ENCODE measurements at places on chromosomes 7 and 10. TPM values are rescaled to one million over a fixed set of nuclear protein-coding genes. Genes with fewer than 3 reads are reported as not detected.
A peak's percentile ranks its signal among the peaks of the same experiment; 100 is the strongest.

- no peak overlapping the region for H3K4me3 ChIP-seq
- H3K27me3 ChIP-seq = no peaks in the 10 kb centered on the region
- no peak for DNase-seq
- no peak overlapping the region for H3K27ac ChIP-seq
- no peaks in the 10 kb centered on the region for H3K4me1 ChIP-seq
Measured at GRCh38 chr10:125999694-126000093, 103.3 kb downstream of the FANK1 start.

GRCh38 chr10:3942937-3943489 is 158.0 kb upstream of the KLF6 start:
- H3K36me3 ChIP-seq = no peaks in the 10 kb centered on the region
- no peak overlapping the region for H3K27ac ChIP-seq
- H3K4me3 ChIP-seq = no peak overlapping the region
- H3K27me3 ChIP-seq = no peaks in the 10 kb centered on the region
- no peak for DNase-seq

DNA sequence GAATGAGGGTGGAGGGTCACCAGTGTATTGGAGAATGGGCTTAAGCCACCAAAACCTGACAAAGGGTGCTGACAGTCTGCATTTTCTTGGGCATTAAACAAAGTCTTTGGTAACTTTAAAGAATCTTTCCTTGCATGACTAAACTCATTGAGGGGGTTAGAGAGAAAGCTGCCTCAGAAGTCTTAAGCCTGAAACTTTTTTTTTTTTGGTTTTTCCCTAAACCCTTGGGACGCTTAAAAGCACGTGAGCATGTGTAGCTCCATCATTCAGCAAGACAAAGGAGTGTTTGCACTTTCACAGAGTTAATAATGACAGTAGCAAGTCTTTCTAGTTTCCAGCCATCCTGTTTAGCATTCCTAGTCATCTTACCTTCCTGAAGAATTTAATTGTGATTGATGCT is 110.7 kb downstream of the LRMDA start:
- no peaks in the 10 kb centered on the region for H3K27me3 ChIP-seq
- H3K36me3 ChIP-seq = no peaks in the 10 kb centered on the region
- no peak for DNase-seq
- no peaks in the 10 kb centered on the region for H3K4me1 ChIP-seq
- no peak overlapping the region for H3K4me3 ChIP-seq

GRCh38 chr10:92291616-92291865 is 574 bp downstream of the MARCHF5 start:
- H3K27me3 ChIP-seq = no peaks in the 10 kb centered on the region
- peak overlapping the region; percentile 81 for H3K4me3 ChIP-seq
- no peak for DNase-seq
- no peaks in the 10 kb centered on the region for H3K4me1 ChIP-seq

- H3K4me1 ChIP-seq = no peaks in the 10 kb centered on the region
- no peak for DNase-seq
- H3K4me3 ChIP-seq = no peak overlapping the region
- no peaks in the 10 kb centered on the region for H3K27me3 ChIP-seq
- H3K36me3 ChIP-seq = no peaks in the 10 kb centered on the region
Measured at GRCh38 chr7:124550036-124550435, 215.6 kb downstream of the GPR37 start.

- H3K27ac ChIP-seq = no peak overlapping the region
- H3K4me1 ChIP-seq = no peaks in the 10 kb centered on the region
- H3K27me3 ChIP-seq = no peaks in the 10 kb centered on the region
Measured at GRCh38 chr10:132173185-132173584, 13.6 kb upstream of the DPYSL4 start.

GRCh38 chr10:28387140-28387539 is 84.3 kb upstream of the MPP7 start:
- no peaks in the 10 kb centered on the region for H3K4me1 ChIP-seq
- no peak for DNase-seq
- H3K27ac ChIP-seq = no peak overlapping the region

GRCh38 chr7:47408675-47409074 is 173.2 kb downstream of the TNS3 start:
- H3K4me3 ChIP-seq = no peak overlapping the region
- no peaks in the 10 kb centered on the region for H3K27me3 ChIP-seq
- H3K27ac ChIP-seq = no peak overlapping the region
- no peaks in the 10 kb centered on the region for H3K36me3 ChIP-seq
- DNase-seq = no peak

GRCh38 chr7:70303309-70303708 is 705.0 kb downstream of the AUTS2 start:
- H3K4me3 ChIP-seq = no peak overlapping the region
- no peak for DNase-seq
- H3K27me3 ChIP-seq = no peaks in the 10 kb centered on the region
- no peak overlapping the region for H3K27ac ChIP-seq

- H3K4me1 ChIP-seq = no peaks in the 10 kb centered on the region
- no peak overlapping the region for H3K4me3 ChIP-seq
- no peaks in the 10 kb centered on the region for H3K27me3 ChIP-seq
- H3K36me3 ChIP-seq = no peaks in the 10 kb centered on the region
Measured at GRCh38 chr10:4781955-4782354, 44.1 kb upstream of the AKR1E2 start.

- H3K27me3 ChIP-seq = no peaks in the 10 kb centered on the region
- H3K27ac ChIP-seq = no peak overlapping the region
- H3K4me1 ChIP-seq = no peaks in the 10 kb centered on the region
- H3K4me3 ChIP-seq = no peak overlapping the region
- no peaks in the 10 kb centered on the region for H3K36me3 ChIP-seq
Measured at GRCh38 chr7:27579565-27579964, 83.1 kb downstream of the HIBADH start.

GRCh38 chr10:77837248-77837924 is 89.2 kb downstream of the DLG5 start:
- DNase-seq = no peak
- peak overlapping the region; percentile 38 for H3K27ac ChIP-seq
- no peaks in the 10 kb centered on the region for H3K27me3 ChIP-seq
- H3K36me3 ChIP-seq = peaks cover 12% of the 10 kb centered on the region
- no peaks in the 10 kb centered on the region for H3K4me1 ChIP-seq
- H3K4me3 ChIP-seq = no peak overlapping the region

DNA sequence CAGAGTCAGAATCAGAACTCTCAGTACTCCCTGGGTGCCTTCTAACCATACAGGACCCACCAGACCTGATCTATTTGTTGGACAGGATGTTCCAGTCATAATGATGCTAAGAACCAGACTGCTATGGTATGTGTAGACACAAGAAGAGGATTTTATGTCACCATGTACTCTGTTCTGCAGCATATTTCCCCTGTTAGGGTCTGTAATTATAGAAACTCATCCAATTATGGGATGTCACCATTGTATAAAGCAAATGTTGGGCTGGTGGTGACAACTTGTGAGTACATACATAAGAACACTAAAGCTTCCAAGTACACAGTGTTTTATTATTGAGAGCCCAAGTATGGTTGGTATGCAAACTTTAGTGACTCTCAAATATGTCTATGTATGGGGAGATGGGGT is 67.1 kb upstream of the AGBL3 start:
- H3K4me1 ChIP-seq = no peaks in the 10 kb centered on the region
- DNase-seq = no peak
- no peak overlapping the region for H3K4me3 ChIP-seq
- H3K27me3 ChIP-seq = no peaks in the 10 kb centered on the region
- no peak overlapping the region for H3K27ac ChIP-seq
- H3K36me3 ChIP-seq = no peaks in the 10 kb centered on the region

The DEPP1 gene
- total RNA-seq = 460 TPM

The FAM241B gene
- 6.2 TPM for total RNA-seq

The GDF2 gene
- not detected for total RNA-seq

The PDZD7 gene
- 0.66 TPM for total RNA-seq

The BAZ1B gene
- 53.7 TPM for total RNA-seq

The ZNF680 gene
- total RNA-seq = 50.3 TPM

The HOXA3 gene
- total RNA-seq = 4.5 TPM

All from breast epithelium (tissue), 4 donors.